ENCODE measurements at places on chromosomes 13 and 19. TPM values are rescaled to one million over a fixed set of nuclear protein-coding genes. Genes with fewer than 3 reads are reported as not detected.

Gene CCDC194
- polyA plus RNA-seq, result 0.27 TPM

Gene SLITRK1
- 0.06 TPM for polyA plus RNA-seq

Gene SBSN
- polyA plus RNA-seq, result not detected

Gene HS6ST3
- polyA plus RNA-seq, result 0.07 TPM

Gene XAB2
- 31.7 TPM for polyA plus RNA-seq

Gene TMEM205
- 78.4 TPM for polyA plus RNA-seq

Gene ACP4
- polyA plus RNA-seq, result 0.17 TPM

Gene ZNF880
- polyA plus RNA-seq, result 27.9 TPM

Gene FUT3
- polyA plus RNA-seq, result 0.46 TPM

Gene ZNF57
- polyA plus RNA-seq, result 7.9 TPM

Gene EID2
- 14.7 TPM for polyA plus RNA-seq

Gene ADGRE2
- polyA plus RNA-seq, result 0.56 TPM

Gene FLT3
- polyA plus RNA-seq, result 0.21 TPM

Gene MBD3L2
- polyA plus RNA-seq, result not detected

Gene PRODH2
- not detected for polyA plus RNA-seq

Gene PSG11
- polyA plus RNA-seq, result 0.24 TPM

Gene ARRDC5
- polyA plus RNA-seq, result 0.08 TPM

Gene NCAN
- polyA plus RNA-seq, result 0.10 TPM

Gene AKAP11
- polyA plus RNA-seq, result 47.1 TPM

Gene KLK6
- 0.27 TPM for polyA plus RNA-seq

Gene KCNRG
- polyA plus RNA-seq, result 3.5 TPM

Gene PROZ
- 0.19 TPM for polyA plus RNA-seq

Gene FFAR2
- 0.18 TPM for polyA plus RNA-seq

Gene PRR12
- polyA plus RNA-seq, result 27.4 TPM

All from left lung (tissue), 14 donors.